Hindlimb muscle (tissue), 1 donor: ENCODE measurements at places on chromosomes 3 and 15.

DNA sequence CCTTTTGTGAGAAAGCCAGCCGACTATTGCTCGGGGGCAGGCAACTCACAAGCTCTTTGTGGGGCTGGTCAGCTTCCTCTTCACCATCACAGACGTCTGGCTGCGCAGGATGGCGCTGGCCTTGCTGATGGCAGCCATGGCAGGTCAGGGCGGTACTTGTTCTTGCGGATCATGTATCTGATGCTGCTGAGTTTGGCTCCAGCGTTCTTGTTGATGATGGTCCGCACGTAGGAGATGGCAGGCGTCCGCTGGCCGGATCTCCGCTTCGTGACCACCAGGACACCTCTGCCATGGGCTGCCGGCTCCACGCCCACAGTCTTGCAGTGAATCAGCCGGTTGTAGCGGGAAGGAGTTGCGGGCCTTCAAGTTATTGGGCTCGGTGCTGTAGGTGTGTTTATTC lies 67.9 kb upstream of the SLC7A14 start:
- no peak for DNase-seq

GRCh38 chr3:187939891-187940290 lies 194.6 kb upstream of the BCL6 start:
- DNase-seq: no peak

DNA sequence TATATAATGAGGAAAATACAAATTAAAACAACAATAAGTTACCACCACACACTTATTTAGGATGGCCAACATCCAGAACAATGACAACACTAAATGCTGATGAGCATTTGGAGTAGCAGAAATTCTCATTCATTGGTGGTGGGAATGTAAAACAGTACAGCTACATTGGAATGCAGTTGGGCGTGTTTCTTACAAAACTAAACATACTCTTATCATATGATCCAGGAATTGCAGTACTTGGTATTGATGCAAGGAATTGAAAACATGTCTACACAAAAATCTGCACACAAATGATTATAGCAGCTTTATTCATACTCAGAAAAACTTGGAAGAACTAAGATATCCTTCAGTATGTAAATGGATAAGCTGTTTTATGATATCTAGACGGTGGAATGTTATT lies 594.2 kb downstream of the ZBBX start:
- DNase-seq: no peak

DNA sequence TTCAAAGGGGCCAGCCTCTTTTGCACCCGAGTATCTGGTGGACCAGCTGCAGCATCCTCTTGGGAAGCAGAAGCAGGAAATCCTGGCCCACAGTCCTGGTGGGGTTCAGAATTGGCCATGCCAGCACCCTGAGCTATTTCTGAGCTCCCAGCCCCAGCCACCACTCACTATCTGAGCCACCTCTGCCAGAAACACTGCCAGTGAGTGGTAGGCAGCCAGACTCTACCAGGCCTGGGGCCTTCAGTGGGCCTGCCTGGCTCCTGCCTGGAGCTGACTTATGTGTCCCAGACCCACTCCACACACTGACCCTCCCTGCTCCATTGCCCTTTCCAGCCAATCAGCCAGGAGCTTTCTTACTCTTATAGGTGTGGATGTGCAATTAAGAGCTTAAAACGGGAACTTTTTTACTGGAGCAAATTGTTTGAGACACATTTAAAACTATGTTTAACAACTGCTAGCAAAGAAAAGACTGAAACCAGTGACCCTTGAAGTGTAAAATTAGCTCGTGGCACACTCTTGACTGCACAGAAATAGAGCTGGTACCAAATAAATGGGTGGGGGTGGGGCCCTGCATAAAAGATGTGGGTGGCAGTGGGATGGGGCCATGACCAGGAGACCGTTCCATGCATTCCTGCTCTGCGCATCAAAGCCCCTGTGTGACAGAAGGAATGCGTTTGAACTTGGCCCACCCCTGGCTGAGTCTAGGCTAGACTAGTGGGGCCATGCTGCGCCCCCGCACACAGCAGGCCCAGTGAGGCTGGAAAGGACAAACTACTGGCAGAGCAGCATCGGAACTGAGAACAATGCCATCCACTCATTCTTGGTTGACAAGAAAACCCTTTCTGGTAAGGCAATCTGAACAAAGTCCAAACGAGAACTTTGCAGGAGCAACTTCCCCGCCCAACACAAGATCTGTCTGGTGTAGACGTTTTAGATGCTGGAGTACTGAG lies 48.0 kb downstream of the CTNNB1 start:
- no peak for DNase-seq

GRCh38 chr3:184737641-184738505 lies 26.0 kb upstream of the MAGEF1 start:
- DNase-seq: no peak

- no peak for DNase-seq
These were observed 9.9 kb downstream of the CCR5 start for GRCh38 chr3:46380471-46381221.

- no peak for DNase-seq
These were observed 24.7 kb downstream of the SLC15A2 start for GRCh38 chr3:121918779-121919483.

DNA sequence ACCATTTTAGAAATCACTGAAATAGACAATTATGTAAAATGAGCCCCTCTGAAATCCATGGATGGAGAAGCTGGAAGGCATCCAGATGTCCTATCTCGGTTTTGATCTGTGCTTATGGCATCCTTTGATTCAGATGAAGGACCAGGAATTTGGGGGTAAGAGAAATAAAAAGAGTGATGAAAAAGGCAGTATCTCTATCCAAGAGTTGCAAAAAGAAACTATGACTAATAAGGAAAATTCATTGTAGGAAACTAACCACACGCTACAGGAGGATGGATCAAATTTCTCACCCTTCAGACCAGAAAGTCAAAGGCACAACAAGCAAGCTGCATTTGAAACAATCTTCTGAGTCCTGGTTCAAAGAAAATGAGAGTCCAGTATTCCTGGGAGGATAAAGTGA lies 34.8 kb downstream of the SRGAP3 start:
- no peak for DNase-seq

DNA sequence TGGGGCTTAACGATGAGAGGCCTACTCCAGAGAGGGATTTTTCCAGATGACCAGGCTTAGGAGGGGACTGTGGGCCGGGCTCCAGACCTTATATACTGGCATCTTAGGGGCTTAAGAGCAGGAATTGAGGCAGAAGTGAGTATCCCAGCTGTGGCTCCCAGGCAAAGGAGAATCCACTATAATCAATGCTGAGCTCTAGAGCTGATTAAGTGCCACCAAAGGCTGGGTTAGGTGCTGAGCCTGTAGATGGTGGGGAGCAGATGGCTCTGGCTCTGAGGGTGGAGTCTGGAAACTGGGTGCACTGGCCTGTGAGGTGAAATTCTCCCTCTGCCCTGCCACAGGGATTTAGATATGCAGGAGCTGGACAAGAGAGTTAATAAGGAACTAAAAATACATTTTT lies 23.2 kb downstream of the IRAK2 start:
- no peak for DNase-seq

- DNase-seq: no peak
These were observed 385.9 kb downstream of the RAP2B start for GRCh38 chr3:153547970-153548369.

GRCh38 chr3:16529264-16529663 lies 15.8 kb upstream of the RFTN1 start:
- no peak for DNase-seq

DNA sequence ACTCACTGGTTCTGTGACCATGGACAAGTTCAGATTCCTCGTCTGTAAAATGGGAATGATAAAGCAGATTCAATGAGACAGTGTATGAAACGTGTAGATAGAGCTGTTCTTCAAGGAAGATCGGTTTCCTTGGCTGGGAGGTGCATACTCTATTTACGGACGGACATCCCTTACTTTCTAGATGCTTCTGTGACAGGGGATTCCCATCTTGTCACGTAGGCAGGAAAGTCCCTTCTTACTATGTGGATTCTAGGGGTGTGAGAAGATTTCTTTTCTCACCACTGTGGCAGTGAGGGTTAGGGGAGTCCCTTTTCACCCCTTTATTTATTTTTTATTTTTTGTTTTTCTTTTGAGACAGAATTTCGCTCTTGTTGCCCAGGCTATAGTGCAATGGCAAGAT lies 180.9 kb upstream of the TBL1XR1 start:
- DNase-seq: no peak

DNA sequence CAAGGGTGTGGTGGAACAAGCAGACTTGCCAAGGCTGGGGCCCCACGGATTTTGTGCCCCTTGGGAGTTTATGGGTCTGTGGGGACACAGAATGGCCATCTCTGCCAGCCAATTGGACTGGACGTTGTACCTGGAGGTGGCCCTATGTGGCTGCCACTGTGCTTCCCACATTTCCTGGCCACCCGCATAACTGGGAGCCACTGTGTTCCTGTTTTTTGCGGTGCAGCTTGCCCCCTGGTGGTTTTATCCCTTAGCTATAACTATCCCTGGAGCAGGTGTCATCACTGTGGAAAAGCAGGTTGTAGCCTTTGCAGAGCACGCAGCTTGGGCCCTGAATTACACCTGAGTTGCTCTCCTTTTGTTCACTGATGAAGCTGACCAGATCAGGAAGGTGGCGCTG lies 306.3 kb downstream of the ZPLD1 start:
- DNase-seq: no peak

- no peak for DNase-seq
These were observed 473.4 kb downstream of the NLGN1 start for GRCh38 chr3:173870976-173871375.

DNA sequence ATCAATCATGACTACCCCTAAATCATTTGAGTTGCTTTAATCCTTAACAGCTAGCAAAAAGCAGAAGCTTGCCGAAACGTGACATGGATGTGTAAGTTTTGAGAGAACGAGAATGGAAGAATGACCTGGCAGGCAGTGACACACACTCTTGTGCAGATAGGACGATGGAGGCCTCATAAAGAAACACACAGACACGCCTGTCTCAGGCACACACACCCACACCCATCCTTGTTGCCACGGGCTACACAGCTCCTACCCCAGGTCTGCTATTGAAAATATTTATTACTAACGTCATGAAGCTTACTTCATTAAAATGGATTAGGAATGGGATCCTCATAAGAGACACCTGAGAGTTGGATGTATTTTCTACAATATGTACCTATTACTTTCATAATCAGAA lies 8.5 kb downstream of the MYO5C start:
- DNase-seq: no peak

- DNase-seq: peak; percentile 36
These were observed 922 bp downstream of the RAB11A start for GRCh38 chr15:65869954-65870871.

DNA sequence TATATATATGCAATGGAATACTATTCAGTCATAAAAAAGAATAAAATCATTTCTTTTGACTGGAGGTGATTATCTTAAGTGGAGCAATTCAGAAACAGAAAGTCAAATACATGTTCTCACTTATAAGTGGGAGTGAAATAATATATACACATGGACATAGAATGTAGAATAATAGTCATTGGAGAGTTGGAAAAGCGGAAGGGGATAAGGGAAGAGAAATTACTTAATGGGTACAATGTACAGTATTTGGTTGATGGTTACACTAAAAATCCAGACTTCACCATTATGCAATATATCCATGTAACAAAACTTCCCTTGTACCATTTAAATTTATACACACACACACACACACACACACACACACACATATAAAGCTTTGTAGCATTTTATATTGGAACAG lies 84.3 kb downstream of the RAP2B start:
- DNase-seq: no peak

DNA sequence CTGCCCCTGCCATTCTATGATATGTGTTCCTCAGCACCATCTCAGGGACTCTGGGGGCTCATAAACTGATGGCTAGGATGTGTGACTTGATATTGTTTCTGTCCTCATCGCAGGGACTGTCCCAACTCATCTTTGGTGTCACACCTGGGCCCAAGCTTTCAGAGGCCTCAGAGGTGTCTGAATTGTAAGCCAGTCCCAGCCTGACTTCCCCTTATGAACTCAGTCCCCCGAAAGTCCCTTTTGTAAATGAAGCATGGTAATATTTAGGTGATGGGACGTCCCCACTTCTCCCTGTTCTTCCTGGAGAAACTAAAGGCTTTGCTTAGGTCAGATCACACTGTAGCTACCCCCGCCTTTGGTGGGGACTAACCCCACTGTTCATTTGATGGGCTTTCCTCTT lies 142.4 kb upstream of the TLE3 start:
- DNase-seq: no peak

- DNase-seq: no peak
These were observed 72.9 kb downstream of the RBMS3 start for GRCh38 chr3:29353807-29354206.

DNA sequence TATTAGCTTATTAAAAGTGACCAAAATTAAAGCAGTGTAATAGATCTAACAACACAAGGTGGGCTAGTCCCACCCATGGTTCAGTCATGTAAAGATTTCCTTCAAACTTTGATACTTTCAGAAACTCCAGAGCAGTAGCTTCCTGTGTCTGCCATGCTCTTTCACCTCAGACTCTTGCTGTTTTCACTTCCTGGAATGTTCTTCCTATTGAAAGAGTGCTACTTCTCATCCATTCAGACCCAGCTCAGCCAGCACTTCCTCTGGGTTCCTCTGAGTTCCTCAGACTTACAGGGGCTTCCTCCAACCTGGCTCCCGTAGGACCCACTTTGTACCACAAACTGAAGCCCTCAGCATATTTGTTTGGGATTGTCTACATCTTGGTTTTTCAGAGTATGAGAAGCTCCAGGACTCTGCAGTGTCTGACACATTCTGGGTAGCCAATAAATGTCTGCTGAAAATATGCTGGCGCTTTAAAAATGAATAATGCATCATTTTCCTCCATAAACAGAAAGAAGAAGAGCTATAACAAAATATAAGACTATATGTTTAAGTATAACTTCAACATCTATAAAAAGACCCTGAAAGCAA lies 18.0 kb downstream of the NCEH1 start:
- DNase-seq: no peak

DNA sequence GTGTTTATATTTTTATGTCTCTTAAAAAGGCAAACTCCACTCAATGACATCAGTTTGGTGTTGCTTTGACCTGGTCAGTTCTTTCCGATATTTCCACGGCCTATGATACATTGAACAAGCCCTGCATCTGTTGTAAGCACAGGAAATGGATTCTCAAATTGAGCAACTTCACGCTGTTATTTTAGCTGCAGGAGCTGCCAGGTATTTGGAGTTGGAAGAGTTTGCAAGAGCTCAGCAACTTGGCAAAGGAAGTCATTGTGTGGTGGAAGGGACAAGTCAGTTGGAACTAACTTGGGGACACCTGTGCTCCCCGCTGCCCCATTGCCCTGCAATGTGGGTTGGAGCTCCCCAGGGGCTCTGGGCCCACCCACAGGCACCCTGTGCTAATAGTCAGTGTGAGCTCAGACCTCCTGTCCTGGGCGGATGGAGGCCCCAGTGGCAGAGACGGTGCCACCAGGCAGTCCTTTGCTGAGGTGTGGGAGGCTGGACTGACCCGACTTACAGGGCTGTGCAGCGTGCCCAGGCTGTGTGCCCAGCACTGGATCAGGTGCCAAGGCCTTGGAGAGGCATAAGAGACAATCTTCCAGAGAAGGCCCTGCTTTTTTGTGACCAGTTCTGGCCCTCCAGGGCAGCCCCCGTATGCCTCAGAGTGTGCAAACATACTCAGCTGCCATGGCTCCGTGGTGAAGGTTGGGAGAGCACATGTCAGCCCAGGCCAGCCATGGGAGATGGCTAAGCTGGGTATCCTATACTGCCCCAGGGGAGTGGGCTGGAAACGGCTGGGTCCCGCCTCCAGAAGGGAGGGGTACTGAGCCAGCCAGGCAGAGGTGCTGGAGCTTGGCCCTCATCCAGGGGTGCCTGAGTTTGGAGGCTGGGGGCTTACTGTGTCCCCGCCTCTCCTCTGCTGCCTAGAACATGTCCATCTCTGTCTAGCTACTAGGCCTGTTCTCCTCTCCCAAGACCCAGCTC lies 43.5 kb downstream of the KY start:
- DNase-seq: no peak

GRCh38 chr3:94076055-94076454 lies 13.2 kb downstream of the NSUN3 start:
- no peak for DNase-seq
